ENCODE measurements at places on chromosomes 6 and 20.

DNA sequence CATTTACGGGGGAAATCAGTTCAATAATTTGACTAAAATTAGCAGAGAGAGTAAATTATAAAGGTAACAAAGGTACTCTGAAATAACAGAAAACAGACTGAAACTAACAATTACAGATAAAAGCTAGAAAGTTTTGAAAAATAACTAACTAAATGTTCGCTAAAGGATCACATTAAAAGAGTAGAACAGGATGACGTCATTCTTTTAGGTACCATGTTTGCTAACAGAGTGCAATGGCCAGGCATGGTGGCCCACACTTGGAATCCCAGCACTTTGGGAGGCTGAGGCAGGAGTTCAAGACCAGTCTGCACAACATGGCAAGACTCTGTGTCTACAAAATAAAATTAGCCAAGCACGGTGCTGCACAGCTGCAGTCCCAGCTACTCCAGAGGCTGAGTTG lies 212.3 kb upstream of the CDYL start:
- no peak for DNase-seq

- DNase-seq, result no peak
Observed at GRCh38 chr6:141321493-141322347, 811.0 kb upstream of the GJE1 start.

DNA sequence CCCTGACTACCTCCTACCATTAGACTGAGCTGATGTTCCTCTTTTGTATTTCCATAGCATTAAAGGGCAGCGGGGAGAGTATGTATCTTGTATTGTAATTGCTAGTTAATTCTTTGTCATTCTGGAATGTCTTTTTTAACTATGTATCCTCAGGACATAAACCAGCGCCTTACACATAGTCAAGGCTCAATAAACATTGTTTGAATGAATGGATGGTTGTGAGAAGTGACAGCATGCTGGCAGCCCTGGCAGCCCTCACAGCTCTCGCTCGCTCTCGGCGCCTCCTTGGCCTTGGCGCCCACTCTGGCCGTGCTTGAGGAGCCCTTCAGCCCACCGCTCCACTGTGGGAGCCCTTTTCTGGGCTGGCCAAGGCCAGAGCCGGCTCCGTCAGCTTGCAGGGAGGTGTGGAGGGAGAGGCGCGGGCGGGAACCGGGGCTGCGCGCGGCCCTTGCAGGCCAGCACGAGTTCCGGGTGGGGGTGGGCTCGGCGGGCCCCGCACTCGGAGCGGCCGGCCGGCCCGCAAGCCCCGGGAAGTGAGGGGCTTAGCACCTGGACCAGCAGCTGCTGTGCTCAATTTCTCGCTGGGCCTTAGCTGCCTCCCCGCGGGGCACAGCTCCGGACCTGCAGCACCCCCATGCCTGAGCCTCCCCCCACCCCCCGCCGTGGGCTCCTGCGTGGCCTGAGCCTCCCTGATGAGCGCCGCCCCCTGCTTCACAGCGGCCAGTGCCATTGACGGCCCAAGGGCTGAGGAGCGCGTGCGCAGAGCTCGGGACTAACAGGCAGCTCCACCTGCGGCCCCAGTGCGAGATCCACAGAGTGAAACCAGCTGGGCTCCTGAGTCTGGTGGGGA lies 93.1 kb downstream of the RNF182 start:
- DNase-seq, result no peak

GRCh38 chr6:52116605-52116948 lies 29.2 kb upstream of the PKHD1 start:
- DNase-seq, result no peak

GRCh38 chr20:37986873-37987601 lies 46.2 kb downstream of the TTI1 start:
- no peak for DNase-seq

DNA sequence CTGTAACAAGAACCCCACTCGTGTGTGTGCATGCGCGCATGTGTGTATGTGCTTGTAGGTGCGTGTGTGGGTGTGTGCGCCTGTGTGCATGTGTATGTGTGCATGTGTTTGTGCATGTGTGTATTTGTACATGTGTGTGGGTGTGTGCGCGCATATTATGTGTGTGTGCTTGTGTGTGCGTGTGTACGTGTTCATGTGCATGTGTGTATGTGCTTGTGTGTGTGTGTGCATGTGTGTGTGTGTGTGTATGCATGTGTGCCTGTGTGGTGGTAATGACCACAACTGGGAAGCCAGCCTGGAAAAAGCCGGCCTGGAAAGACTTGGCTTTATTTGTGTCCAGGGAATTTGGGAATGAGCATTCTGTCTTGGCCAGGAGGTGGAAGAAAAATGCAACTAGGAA lies 157.5 kb downstream of the PAX1 start:
- no peak for DNase-seq

DNA sequence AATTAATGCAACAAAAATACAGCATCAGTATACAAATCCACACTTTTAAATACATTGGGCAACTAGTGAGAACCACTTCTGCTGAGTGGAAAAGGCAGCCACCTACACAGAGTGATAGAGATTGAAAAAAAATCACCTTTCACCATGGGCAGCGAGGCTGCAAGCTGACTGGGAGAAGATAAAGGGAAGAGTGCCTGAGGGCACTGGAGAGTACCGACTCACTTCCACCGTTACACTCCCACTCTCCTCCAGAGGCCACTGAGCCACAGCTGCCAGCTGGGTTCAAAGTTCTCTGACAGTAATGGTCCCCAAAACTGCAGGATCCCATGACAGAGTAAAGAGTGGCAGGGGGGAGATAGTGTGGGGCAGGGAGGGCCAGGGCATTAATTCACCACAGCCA lies 24.1 kb downstream of the PXT1 start:
- DNase-seq, result no peak

DNA sequence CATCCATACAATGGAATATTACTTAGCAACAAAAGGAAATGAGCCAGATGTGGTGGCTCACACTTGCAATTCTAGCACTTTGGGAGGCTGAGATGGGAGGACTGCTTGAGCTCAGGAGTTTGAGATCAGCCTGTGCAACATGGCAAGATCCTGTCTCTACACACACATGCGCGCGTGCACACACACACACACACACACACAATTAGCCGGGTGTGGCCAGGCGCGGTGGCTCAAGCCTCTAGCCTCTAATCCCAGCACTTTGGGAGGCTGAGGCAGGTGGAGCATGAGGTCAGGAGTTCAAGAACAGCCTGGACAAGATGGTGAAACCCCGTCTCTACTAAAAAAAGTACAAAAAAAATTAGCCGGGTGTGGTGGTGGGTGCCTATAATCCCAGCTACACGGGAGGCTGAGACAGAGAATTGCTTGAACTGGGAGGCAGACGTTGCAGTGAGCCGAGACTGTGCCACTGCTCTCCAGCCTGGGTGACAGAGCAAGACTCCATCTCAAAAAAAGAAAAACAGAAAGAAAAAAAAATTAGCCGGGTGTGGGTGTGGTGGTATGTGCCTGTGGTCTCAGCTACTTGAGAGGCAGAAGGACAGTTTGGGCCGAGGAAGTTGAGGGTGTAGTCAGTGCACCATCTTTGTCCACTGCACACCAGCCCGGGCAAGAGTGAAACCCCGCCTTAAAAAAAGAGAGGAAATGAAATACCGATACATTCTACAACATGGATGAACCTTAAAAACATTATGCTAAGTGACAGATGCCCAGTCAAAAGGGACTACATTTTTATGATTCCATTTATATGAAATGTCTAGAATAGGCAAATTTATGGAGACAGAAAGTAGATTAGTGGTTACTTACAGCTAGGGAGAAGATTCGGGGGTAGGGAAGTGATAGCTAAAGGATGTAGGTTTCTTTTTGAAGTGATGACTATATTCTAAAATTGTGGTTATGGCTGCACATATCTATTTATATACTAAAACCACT lies 52.5 kb downstream of the RBL1 start:
- no peak for DNase-seq

GRCh38 chr6:163698086-163698485 lies 283.6 kb downstream of the QKI start:
- no peak for DNase-seq

DNA sequence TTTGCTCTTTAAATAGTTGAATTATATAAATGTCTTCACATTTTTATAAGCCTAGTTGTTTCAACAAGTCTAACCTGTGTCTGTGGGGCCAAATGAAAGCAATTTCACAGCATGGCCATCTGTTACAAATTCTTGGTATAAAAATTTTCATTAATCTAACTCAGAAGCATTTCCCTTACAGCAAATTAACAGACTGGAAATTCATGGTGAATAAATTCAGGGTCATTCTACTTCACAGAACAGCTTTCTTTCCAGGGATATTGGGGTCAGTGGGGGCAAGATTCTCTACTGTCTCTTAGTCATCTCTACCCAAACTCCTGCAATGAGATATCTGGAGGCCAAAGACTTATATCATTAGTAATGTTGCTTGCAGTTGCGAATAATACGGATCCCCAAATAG lies 352.1 kb downstream of the MMUT start:
- no peak for DNase-seq

GRCh38 chr6:36888654-36889481 lies 3.1 kb downstream of the C6orf89 start:
- DNase-seq, result no peak

DNA sequence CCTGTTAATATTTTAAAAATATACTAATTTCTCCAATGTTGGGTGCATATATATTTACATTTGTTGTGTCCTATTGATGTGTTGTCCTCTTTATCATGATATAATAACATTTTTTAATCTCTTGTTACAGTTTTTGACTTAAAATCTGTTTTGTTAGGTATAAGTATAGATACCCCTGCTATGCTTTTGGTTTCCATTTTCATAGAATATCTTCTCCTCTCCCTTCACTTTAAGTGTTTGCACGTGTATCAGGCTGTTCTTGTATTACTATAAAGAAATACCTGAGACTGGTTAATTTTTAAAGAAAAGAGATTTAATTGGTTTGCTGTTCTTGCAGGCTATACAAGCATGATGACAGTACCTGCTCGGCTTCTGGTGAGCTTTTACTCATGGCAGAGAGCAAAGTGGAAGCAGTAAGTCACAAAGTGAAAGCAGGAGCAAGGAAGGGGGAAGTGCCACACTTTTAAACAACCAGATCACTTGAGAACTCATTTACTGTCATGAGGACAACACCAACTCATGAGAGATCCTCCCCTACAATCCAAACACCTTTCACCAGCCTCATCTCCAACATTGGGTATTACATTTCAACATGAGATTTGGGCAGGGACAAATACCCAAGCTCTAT lies 340.5 kb upstream of the SYNCRIP start:
- DNase-seq, result no peak

DNA sequence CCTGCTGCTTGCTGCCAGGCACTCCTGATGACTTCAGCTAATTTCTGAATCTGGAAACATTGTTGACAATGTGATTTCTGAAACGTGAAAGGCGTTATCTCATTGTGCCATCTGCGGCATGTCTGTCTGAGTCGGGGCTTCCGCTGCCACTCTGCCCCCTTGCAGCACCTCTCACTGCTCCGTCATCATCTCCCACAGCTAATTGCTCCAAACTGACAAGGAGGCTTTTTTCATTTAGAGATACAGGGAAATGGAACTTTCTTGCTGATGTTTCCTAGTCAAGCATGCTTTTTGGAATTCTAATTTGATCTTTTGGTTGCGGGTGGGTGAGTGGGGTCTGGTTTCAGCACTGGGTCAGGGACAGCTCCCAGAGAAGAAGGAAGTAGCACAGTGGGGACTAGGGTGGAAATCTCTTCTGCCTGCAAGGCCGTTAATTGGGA lies 233.5 kb downstream of the DHX35 start:
- DNase-seq, result no peak

- no peak for DNase-seq
Observed at GRCh38 chr20:671252-672030, 4.2 kb downstream of the SCRT2 start.

- DNase-seq, result no peak
Observed at GRCh38 chr20:51452734-51453365, 89.7 kb downstream of the NFATC2 start.

DNA sequence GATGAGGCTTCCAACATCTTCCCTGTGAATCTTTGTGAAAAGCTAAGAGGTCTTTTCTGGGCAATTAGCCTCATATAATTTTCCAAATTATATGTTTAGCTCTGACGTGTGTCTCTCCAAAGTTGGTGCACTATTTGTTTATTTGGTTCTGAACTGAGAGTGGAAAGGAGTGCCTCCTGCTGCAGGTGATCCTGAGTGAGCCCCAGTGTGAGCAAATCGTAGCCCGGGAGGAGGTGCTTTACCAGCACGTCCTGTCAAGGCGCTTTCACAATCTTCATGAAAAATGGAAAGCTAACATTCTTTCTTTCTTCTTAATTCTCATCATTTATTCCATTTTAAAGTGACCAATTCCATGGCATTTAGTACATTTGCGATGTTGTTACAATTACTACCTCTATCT lies 231.9 kb downstream of the BMP2 start:
- no peak for DNase-seq

DNA sequence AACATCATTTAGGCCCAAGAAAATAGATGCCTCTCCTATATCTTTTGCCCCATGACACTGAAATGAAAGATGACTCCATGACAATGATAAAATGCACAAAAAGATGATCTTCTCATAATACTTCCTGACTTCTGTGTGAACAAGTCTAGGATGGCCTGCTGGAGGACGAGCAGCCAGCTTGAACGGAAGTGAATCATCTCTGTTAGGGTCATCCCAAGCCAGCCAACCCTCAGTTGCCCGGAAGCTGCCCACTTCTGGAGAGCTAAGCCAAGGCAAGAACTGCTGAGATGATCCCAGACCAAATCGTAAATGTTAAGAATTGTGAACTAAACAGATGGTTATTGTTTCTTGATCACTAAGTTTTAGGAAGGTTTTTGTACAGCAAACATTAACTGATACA lies 249.7 kb upstream of the HS3ST5 start:
- no peak for DNase-seq

DNA sequence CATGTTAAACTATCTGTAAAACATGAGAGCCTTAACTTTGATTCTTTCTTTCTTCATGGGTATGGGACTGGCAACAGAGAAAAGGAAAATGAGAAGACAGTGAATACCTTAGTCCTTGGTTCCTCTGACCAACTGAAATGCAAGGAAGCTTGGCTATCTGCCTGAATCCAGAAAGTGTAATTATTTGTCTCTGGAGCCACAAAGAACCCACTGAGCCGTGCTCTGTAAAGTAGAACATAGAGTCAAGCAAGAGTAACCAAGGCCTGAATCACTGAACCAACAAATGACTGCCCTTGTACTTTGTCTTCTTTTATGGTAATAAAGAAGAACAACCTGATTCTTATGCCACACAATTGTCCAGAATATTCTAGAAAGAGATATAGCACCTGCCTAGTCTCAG lies 27.6 kb downstream of the PKHD1 start:
- no peak for DNase-seq

- no peak for DNase-seq
Observed at GRCh38 chr6:137349856-137350830, 131.0 kb upstream of the IFNGR1 start.

All from stimulated activated CD4-positive, alpha-beta T cell treated with anti-CD3 and anti-CD28 coated beads, Interleukin-1b, Interleukin-23, amount 100 ng/mL, for 1 hour (primary cell).